Putamen (tissue), 1 donor: ENCODE measurements at places on chromosomes 5 and 9.

- DNase-seq, result no peak
Measured at GRCh38 chr9:134575901-134576176, 65.8 kb upstream of the COL5A1 start.

DNA sequence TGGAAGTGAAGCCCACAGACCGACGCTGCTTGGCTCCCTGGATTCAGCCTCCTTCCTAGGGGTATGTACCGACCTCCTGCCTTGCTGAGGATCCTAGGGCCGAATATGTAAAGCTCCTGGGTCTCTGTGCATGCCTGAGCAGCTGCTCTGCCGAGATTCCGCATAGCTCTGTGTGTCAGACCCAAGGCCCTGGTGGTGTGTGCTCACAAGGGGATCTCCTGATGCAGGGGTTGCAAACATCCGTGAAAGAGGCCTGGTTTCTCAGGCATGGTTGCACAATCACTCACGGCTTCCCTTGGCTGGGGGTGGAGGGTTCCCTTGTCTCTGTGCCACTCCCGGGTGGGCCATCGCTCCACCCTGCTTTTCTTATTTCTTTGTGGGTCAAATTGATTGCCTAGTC, 19.9 kb upstream of the SVEP1 start:
- no peak for DNase-seq

DNA sequence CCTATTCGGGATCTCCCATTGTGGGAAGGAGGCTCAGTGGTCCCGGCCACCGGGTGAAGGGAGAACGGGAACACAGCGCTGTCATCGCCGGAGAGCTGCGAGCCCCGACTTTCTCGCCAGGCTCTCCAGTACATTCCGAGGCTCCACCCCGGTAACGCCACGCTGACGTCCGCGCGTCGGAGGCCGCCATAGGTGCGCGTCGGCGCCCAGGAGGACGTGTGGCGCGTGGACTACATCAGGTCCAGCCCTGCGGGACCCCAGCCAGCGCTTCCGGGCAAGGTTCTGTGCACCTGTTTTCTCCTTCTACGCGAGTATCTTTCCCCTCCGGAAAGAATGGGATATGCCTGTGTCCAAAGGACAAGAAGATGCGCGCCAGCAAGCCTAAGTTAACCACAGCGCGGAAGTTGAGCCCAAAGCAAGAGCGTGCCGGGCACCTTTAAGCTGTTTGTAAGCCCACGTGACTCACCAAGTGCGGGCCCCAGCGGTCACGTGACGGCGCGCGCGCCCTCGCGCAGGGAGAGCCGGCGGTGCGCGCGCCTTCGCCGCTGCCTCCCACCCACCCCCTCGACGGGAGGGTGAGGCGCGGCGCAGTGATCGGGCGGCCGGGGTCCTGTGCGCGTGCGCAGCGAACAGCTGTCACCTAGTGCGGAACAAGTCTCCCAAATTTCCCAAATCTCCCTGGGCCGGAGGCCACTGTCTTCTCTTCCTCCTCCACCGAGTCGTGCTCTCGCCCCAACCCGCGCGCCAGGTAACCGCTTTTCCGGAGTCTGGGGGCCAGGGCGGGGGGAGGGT, at the start of gene KDM4C:
TSS of gene KDM4C (plus strand) at position 518 of the 792 bp plus-strand sequence. CDS start 35,016 bp downstream, outside the sequence.
- peak; percentile 95 for DNase-seq

DNA sequence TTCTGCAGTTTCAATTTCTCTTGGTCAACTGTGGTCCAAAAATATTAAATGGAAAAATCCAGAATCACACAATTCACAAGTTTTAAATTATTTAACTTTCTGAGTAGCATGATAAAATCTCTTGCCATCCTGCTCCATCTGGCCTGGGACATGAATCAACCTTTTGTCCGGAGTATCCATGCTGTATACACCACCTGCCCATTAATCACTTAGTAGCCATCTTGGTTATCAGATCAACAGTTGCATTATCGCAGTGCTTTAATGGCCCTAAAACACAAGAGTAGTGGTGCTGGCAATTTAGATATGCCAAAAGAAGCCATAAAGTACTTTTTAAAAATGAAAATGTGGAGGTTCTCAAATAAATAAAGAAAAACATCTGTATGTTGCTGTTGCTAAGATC, 25.3 kb downstream of the EFCAB9 start:
- DNase-seq, result no peak

DNA sequence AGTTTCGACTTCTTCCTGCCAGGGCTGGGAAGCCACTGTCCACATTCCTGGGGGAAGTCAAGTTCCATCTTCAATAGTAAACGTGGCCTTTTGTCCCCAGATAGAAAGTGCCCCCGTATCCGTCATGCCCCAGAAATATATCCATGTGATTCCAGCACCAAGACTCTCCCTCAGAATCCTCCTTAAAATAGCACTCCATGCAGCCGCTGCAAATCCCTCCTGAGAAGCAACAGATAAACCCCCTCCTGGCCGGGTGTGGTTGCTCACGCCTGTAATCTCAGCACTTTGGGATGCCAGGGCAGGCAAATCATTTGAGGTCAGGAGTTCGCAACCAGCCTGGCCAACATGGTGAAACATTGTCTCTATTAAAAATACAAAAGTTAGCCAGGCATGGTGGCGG, 126.1 kb downstream of the OLFM1 start:
- no peak for DNase-seq

- DNase-seq, result no peak
Measured at GRCh38 chr5:154288145-154288544, 97.6 kb downstream of the GALNT10 start.

DNA sequence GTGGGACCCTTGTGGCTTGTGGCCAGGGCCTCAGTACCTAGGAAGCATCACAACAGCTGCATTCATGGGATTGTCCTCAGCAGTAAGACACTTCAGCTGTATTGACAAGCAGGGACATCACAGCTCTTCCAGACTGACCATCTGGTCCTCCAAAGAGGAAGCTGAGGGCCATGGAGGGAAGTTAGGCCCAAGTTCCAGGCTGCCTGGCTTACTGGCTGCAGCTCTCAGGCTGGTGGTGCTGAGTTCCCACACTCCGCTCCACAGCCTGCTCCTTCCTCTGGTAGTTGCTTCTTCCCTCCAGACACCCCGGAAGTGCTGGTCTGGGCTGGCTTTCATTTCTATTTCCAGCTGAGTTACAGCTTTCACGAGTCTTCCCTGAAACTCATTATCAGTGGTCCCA, 5.7 kb upstream of the STING1 start:
- DNase-seq, result peak; percentile 25

GRCh38 chr5:121795511-121795910, 56.2 kb upstream of the FTMT start:
- DNase-seq, result no peak

DNA sequence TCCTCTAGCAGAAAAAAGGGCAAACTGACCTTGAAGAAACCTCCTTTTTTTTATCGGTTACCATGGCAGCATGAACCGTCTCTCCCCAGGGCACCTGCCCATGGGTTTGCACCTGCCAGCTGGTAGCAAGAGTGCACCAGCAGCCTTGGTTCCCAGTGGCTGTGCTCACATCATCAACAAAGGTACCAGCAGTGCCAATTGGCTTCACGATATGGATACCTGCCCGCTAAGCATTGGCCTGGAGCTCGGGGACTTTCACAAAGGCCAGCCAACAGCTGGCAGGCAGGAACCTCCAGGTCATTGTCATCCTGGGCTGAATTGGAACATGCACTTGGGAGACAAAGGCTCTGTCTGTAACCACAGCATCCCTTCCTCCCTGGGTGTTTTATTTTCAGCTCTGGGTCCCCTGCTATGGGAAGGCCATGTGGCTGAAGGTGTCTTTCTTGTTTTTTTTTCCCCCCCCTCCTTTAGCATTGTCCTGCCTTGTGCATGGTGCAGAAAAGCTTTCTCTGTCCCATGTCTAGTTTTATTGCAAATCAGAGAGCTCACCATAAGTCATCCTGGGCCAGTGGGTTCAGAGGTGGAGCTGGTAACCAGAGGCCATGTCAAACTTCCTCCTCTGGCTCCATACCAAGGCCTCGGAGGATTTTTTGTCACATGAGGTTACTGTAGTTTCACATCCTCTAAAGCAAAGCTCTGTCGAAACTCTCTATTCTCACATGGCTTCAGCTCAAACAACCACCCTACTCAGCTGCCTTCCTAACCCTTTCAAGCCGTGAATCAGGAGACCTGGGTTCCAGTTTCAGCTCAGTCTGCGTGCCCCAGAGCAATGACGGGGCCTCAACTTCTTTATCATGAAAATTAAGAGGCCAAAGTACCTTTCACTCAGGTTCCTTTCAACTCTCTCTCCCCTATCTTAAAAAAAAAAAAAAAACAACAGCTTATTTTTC, 145.5 kb upstream of the MAP3K1 start:
- peak; percentile 45 for DNase-seq

GRCh38 chr5:180305481-180305880, 13.6 kb upstream of the MAPK9 start:
- no peak for DNase-seq

- no peak for DNase-seq
Measured at GRCh38 chr9:103261951-103262350, 266.8 kb downstream of the CYLC2 start.

DNA sequence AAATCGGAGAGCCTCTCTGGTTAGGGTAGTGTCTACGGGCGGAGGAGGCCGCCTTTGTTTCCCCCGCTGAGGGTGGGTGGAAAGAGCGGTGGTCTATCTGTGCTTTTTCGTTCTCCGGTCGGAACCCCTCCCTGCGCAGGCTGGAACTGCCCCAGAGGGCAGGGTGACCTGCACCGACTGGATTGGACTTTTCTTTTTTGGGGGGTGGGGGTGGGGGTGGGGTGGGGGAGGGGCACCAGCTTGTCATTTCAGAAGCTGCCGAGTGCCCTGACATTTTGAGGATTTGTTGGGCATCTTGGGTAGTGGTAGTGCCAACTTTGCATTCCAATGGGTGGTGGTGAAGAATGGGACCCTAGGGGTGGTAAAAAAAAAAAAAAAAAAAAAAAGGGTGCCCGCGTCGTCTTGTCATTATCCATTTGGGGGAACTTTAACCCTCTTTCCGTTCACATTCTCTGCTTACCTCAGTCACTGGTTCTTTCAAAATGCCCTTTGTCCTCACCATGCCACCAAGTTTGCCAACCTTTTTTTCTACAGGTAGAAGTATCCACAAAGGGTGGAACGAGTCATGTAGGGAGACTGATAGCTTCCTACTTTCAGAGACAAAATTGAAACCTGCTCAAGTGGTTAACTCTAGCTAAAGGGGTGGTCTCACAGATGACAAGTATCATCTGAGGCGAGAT, 1.3 kb downstream of the UBE2R2 start:
- DNase-seq, result no peak

DNA sequence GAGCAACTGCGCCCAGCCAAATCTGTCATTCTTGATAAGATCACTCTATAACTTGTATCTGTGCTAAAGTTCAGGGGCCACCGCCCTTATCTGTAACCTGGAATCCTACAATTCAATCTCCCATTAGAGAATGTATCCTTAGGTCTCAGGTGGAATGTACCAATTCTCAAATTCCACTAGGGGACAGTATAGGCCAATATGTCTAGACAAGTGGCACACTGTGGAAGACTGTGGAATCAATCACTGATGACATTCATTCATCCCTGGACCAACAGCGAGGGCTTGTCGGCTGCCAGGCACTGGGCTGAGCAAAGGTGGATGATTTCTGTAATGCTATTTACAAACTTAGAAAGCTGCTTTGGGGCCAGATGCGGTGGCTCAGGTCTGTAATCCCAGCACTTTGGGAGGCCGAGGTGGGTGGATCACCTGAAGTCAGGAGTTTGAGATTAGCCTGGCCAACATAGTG, 28.7 kb upstream of the MEGF9 start:
- DNase-seq, result no peak

DNA sequence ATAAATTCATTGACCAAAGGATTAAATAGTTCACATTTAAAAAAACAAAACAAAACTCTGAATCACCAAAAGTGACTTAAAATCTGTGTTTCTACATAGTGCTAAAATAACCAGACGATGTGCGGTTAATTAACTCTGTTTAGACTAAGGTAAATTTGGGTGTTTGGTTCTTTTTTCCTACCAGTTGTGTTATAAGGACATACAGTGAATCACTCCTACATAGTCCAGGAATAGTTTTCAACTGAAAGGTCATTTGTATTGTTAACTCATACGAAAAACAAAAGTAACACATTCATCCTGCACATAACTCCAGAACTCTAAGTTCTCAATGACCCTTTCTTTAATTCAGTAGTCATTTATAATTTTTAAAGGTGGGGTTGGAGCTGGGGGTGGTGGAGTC, 203.7 kb downstream of the GLIS3 start:
- no peak for DNase-seq

GRCh38 chr5:72152545-72152944, 45.3 kb downstream of the MAP1B start:
- DNase-seq, result no peak

DNA sequence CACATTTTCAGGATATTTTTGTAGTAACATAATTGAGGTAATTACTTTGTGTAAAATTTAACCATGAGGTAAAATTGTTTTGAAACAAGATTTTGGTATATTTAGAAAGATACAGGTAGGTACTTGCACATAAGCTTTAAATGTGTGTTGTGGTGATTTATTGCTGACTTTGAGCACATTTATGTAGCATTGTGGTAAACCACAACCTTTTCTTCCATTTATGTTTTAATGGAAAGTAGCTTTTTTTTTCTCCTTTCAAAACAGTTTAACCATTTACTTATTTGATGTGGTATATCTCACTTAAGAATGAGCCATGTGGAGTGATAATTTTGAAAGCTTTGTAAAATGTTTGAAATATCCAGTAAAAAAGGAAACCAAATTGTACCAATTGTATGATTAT, 35.6 kb downstream of the FCHO2 start:
- no peak for DNase-seq

DNA sequence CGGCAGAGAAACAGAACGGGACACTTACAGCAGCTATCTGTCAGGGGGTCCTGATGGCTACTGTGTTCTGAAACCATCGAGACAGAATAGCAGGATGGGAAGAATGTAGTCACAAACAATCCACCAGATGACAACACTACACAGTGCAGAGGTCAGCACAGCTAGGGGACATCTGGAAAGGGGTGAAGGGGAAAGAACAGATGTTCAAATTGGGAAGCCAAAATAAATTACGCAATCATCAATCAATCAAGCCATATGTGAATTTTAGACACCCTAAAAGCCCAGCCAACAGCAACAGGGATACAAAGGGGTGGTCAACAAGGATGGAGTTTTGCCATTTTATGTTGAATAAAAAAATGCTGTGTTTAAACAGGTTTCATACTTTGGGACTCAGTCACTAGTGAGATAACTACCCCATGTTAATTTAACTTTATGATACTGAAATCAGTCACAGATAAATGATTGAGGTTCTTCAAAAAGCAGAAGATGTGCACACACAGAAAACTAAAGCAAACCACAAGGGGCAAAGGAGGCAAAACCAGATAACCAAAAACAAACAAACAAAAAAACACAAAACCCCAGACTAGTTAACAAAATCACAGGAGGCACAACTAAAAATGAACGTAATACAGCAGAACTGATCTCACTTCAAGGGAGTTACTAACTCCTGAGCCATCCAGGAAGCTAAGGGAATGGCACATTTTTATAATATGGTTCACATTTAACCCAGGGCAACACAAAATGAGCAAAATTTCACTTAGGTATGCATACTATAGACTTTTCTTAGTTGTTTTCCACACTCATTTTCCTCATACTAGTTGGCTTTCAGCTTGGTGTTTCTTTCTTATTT, 65.9 kb downstream of the HABP4 start:
- no peak for DNase-seq

DNA sequence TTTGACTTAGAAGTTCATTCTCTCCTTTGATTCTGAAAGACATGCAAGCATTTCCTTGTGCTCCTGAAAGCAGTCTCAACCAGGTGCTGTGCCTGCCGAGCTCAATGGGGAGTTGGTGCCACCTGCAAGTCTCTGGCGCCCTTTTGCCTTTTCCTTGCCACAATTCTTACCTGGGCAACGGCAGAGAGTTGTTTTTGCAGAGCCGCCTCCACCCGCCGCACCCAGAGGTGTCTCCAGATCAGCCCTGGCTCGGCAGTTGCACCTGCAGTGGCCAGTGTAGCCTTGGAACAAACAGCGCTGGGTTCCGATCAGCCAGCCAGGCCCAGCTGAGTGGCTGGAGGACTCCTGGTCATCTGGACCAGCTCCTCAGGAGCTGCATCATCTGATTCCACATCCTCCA, 262.9 kb downstream of the IRX2 start:
- no peak for DNase-seq
